ENCODE measurements at places on chromosomes 3 and 15. TPM values are rescaled to one million over a fixed set of nuclear protein-coding genes. Genes with fewer than 3 reads are reported as not detected.

DNA sequence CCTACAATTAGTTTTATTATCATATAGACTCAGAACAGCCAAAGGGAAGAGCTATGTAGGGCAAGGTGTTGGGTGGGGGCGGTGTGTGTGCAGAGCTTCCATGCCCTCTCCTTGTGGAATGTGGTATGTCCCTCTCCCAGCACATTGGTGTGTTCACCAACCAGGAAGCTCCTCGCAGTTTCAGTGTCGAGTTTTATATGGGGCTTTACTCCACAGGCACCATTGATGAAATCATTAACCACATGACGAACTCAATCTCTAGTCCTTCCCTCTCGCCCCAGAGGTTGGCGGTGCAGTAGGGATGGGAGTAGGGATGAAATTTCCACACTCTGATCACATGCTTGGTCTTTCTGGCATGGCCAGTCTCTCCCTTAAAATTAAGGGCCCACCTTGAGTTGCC, 13.6 kb upstream of the SRP14 start:
- DNase-seq: no peak

- peak; percentile 74 for DNase-seq
These were observed 3.5 kb upstream of the AHSG start for GRCh38 chr3:186609247-186609868.

SLC27A2 gene
- 0.84 TPM for total RNA-seq

AHSG gene
- not detected for total RNA-seq

GOLGA6L4 gene
- 2.3 TPM for total RNA-seq

GRCh38 chr3:123422457-123422856, 26.4 kb downstream of the ADCY5 start:
- DNase-seq: no peak

NME9 gene
- total RNA-seq: not detected

SLC22A13 gene
- 1.9 TPM for total RNA-seq

STX19 gene
- not detected for total RNA-seq

DNA sequence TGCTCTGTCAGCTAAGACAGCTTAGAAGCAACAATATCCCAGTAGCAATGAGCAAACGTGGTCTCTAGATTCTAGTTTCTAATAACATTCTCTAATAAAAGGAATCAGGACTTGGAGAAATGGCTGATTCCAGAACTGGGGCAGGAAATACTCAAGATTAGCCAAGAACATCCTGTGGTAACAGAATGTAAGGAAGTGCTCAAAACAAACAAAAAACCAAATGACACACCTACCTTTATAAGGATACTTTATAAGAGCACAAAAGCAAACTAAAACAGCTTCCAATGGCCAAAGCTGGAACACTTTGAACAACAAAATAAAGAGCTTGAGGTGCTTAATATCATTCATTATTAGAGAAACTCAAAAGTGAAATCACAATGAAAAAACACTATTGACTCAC, 33.1 kb upstream of the EIF5A2 start:
- DNase-seq: no peak

DNA sequence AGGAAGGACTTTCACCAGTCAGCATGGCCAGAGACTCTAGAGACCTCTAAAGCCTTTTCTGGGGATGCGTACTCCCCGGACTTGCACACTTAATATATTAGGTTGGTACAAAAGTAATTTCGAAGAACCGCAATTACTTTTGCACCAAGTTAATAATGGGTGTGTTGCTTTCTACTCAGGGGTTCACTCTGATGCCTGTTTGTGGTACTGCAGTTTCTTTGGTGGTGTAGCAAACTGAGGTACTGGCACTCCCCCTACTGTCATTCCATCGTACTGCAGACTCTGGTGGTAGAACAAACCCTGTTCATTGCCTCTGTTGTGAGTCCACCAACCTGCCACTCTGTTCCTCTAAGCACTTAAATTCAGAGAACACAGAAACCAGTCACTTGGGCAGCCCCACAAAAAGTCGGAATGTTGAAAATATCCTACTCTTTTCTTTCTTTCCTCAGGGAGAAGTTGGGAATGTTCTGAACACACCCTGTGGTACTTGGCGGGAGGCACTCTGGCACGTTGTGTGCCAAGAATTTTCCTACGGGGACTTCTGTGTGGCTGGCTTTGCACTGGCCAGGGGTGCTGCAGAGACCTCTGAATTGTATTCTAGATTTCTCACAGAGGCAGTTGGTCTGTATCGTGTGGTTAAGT, 46.3 kb downstream of the GABRG3 start:
- DNase-seq: no peak

CLDN16 gene
- total RNA-seq: 0.23 TPM

GRCh38 chr15:35290301-35290721, 205.2 kb upstream of the NANOGP8 start:
- no peak for DNase-seq

- peak; percentile 31 for DNase-seq
These were observed 591.5 kb upstream of the CFAP20DC start for GRCh38 chr3:59641169-59641899.

DNA sequence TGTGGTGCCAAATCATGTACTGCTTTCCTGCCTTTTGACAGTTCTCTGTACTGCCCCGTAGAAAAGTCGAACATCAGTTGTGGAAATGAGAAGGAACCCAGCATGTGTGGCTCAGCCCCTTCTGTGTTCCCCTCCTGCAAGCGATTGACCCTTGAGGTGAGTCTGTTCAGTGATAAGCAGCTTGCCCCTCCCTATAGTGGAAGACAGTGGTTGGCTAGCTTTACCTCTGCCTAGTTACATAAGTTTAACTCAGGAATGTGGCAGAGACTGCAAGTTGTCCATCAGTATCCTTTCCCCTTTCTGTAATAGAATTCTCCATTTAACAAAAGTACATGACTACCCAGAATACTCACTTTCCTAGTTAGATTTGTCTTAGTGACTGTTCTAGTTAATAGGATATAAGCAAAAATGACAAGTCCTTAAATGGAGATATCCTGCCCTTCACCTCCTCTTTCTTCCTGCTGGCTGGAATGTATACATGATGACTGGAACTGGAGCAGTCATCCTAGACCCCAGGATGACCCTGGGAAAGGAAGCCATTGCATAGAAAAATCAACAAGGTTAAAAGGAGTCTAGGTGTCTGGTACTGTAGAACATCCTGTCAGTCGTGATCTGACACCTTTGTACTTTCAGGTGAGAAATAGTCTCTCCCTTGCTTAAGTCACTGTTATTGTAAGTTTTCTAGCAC, 10.6 kb downstream of the SETMAR start:
- DNase-seq: no peak

TICRR gene
- 8.5 TPM for total RNA-seq

GRCh38 chr3:16242177-16242576, 22.6 kb downstream of the DPH3 start:
- DNase-seq: no peak

DNA sequence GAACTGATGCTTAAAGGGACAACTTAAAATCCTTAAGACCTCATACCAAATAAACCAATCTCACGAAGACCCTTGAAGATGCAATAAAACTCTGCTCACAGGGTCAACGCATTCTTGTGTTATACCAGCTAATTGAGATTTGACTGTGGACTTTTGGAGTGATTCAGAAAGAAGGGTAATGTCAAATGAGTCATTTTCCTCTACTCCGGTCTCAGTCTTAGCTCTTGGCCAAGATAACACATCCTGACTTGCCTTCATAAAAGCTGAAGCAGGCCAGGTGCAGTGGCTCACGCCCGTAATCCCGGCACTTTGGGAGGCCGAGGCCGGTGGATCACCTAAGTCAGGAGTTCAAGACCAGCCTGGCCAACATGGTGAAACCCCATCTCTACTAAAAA, 3.8 kb downstream of the PKM start:
- peak; percentile 92 for DNase-seq

DNA sequence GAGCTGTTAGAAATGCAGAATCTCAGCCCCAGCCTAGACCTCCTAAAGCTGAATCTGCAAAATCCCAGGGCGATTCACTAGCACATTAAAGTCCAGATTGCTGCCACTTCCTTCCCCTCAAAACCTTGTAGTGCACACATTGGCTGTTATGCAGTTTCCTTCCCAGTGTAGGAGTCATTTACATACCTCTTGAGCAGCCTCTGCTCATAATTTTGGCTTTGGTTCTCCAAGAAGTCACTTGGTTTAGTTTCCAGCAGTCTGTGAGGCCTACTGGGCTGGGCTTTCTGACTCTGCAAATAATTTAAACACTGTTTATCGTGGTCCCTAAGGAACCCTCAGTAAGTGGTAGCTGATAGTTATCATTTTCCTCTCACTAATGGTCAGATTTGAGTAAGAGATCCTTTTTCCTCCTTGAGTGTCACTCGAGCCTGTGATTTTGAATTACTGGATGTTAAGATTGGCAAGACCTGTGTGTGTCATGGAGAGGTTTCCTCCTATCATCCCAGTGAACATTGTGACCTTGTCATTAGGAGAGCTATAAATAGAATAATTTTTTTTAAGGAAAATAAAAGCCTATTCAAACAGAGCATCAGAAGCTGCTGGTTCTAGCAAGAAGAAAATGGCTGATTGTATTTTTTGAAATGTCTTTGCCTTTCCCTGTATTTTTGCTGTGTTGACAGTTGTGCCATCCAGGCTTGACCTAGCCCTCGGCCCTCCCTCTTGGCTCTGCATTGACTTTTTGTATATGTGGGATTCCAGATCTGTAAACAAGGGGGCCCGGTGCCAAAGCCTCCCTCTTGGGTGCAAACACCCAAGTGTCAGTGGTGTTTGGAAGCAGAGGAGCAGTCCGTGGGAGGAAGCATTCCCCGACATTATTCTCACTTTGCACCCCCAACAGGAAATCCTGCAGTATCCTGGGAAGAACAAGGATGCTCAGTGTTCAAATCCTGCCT, 134.8 kb upstream of the ANKRD28 start:
- no peak for DNase-seq

- peak; percentile 77 for DNase-seq
These were observed 51.7 kb downstream of the ARNT2 start for GRCh38 chr15:80455668-80456442.

- DNase-seq: no peak
These were observed 429.8 kb downstream of the FOXP1 start for GRCh38 chr3:71153713-71154112.

DNA sequence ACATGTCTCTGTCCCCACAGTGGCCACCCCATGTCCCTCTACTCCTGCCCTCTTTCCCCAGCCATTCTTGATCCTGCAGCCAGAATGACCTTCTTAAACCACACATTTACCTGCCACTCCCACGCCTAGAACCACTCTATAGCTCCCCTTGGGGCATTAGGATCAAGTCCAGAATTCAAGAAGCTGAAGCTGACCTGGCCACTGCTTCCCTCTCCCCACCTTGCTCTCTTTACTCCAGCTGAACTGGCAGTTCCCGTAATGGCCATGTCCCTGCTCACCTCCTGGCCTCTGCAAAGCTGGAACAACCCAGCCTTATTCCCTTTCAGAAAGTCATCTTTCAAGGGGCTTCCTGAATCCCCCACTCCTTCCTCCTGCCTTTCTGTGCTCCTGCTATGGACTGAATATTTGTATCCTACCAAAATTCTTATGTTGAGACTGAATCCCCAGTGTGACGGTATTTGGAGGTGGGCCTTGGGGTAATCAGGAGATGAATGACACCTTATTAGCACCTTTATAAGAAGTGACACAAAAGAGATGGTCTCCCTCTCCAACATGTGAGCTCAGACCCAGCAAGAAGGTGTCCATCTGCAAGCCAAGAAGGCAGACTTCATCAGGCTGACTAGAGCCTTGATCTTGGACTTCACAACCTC, 3.8 kb downstream of the CSRNP1 start:
- no peak for DNase-seq

DNA sequence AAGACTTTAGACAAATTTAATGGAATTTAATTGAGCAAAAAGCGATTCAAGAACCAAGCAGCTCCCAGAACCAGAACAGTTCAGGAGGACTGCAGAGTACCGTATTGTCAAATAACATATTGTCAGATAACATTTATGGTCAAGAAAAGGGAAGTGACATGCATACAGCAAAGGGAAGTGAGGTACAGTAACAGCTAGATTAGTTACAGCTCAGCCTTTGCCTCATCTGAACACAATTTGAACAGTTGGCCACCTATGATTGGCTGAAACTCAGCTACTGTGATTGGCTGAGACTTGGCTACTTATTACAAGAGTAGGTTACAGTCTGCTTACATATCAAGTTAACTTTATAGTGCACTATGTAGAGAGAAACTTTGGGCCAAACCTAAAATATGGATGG, 21.9 kb downstream of the ZFAND6 start:
- DNase-seq: no peak

GRCh38 chr3:183038221-183038620, 57.9 kb upstream of the DCUN1D1 start:
- no peak for DNase-seq

- no peak for DNase-seq
These were observed 53.7 kb downstream of the TRIM42 start for GRCh38 chr3:140731440-140732119.

FAM81A gene
- total RNA-seq: 1.1 TPM

- DNase-seq: no peak
These were observed 9.2 kb upstream of the EPHA3 start for GRCh38 chr3:89098173-89098572.

SLC12A1 gene
- not detected for total RNA-seq

DNA sequence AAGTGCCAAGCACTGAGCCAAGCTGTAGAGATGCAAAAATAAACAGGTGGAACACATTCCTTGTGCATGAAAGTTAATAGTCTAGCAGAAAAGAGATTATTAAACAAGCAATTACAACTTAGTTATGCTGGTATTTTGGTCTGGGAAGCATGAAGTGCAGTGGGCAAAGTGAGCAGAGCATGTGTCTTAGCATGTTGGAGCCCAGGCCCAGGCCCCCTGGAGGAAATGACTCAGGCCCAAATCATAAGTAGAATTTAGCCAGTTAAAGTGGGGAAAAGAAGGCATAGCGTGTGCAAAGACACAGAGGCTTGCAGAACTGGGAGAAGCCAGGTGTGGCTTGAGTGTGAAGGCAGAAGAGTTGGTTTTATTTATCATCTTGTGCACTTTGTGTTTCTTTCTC, 163.8 kb upstream of the ATP11B start:
- DNase-seq: peak; percentile 68

GRCh38 chr15:32723171-32723948, 5.6 kb downstream of the GREM1 start:
- no peak for DNase-seq

DNA sequence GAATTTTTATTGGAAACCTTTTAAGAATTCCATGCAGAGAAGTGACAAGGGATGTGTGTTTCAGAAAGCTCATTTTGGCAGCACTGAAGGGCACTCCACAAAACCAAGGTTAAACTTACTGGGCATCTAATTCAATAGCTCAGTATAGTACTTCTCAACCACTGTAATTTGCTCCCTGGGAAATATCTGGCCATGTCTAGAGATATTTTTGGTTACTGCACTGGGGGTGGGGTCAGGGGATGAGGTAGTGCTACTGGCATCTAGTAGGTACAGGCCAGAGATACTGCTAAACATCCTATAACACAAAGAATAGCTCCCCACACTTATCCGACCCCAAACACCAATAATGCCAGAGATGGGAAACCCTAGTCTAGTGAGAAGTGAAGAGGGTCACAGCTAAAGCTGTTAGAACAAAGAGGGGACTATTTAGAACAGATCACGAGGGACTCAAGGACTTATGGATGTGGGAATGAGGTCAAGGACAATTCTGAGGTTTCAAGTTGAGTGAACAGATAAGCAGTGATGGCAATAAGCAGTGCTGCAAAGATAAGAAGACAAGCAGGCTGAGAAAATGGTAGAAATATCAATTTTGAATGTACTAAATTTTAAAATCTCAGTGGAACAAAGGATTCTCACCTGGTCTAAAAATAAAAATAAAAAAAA, 3.2 kb downstream of the MRPL46 start:
- no peak for DNase-seq

MAGEL2 gene
- total RNA-seq: not detected
